Jurkat, Clone E6-1 (cell line): ENCODE measurements at places on chromosomes 16 and 17.

DNA sequence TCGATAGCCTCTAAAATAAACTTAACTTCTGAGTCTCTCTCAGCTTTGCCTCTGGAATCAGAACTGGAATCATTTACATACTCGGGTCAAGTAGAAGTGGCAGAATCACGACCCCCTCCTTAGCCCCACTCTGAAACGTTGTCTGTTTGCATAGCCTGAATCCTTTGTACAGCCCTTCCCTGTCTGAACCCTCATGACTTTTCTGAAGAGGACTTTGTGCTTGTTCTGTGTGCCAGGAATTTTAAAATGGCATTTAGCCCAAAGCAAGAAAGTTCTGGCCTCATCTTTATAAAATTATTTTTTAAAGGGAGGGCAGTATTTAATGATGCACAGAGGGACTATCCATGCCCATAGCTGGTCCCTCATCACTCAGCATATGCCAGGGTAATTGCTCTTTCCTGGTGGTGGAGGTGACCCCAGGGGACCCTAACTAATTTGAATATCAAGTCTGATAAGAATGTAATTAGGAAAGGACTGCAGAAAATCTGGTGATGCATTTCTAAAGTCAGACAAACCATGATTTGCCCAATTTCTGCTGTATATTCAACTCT lies 342.7 kb upstream of the TNRC6C start:
- DNase-seq, result no peak

GRCh38 chr16:83400234-83400633 lies 407.5 kb upstream of the HSBP1 start:
- DNase-seq, result no peak

DNA sequence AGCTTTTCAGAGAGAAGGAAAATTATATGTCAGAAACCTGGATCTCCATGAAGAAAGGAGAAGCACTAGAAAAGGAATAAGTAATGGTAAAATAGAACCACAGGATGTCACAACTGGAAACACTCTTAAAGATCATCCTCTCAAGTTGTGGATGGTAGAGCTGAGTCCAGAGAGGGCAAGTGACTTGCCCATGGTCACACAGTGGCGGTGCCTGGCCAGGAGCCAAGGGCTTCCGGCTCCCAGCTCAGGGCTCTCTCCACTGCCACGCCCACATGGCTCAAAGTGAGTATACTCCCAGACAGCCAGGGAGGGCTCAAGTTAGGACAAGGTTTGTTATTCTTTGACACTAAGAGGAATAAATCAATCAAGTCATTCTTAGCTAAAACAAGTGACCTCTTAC lies 159.8 kb downstream of the COPRS start:
- no peak for DNase-seq

- no peak for DNase-seq
Observed at GRCh38 chr17:39635614-39636176, 1.2 kb upstream of the STARD3 start.

GRCh38 chr16:77820340-77820739 lies 32.0 kb downstream of the VAT1L start:
- DNase-seq, result no peak

DNA sequence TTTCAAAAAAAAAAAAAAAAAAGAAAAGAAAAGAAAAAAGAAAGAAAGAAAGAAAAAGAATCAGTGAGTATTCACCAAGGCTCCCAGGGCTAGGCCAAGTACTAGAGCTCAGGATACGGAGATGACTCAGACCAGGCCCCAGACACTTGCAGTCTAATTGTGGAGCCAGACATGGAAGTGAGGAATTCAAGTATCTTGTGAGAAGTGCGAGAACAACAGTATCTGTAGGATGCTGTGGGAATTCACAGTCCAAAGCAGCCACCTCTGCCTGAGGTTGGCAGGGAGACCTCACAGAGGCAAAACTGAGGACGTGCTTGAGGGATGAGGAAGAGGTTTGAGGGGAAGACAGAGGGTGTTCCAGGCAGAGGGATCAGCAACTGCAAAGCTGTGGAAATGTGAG lies 14.0 kb upstream of the ALDOA start:
- DNase-seq, result no peak

GRCh38 chr16:26863931-26864330 lies 202.8 kb upstream of the C16orf82 start:
- DNase-seq, result no peak

- DNase-seq, result peak; percentile 5
Observed at GRCh38 chr16:56311208-56312027, 113.9 kb downstream of the AMFR start.

DNA sequence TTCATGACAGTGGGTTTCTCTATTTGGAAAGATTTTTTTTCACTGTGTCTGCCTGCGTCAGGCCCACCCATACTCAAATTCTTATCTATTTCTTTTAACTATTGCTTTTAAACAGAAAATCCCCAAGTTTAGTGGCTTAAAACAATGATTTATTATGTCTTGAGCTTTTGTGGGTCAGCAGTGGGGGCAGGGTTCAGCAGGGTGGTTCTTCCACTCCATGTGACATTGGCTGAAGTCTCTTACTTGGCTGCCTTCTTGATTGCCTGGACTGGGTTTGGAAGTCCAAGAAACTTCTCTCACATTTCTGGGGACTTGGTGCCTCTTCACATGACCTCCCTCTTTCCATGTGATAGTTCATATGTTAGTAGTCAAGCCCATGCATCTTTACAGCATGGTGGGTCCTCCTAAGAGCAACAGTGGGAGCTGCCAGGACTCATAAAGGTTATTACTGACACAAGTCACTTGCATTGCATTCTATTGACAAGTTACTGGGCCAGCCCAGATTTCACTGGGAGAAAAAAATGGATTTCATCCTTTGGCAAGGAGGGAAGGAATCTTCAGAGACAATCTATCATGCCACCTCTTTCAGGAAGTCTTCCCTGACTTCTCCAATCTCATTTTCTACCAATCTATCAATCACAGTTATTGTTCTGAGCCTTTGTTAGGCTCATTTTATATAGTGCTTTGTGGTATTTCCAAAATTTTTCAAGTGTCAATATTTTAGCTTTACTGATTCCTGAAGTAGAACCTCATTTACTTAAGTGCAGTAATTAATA lies 436.1 kb downstream of the XYLT1 start:
- DNase-seq, result no peak

DNA sequence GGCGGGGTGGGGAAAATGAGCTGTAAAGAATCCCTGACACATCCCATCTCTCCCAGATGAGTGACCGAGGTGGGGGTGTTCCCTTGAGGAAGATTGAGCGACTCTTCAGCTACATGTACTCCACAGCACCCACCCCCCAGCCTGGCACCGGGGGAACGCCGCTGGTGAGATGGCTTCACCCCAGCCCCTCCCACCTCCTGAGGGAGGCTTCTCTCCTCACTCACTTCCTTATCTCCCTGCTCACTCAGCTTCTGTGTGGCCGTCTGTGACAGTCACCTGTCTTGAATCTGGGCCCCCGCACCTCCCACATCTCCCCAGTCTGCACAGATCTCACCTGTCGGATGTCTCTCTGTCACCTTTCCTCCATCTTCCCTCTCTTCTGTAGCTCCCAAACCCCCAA lies 13.4 kb downstream of the PDK2 start:
- DNase-seq, result no peak

GRCh38 chr17:20310481-20310880 lies 156.9 kb downstream of the LGALS9B start:
- no peak for DNase-seq

GRCh38 chr17:20191056-20191455 lies 181.9 kb downstream of the SPECC1 start:
- no peak for DNase-seq
